ENCODE measurements at places on chromosomes 7 and 10.

- DNase-seq: no peak
Observed at GRCh38 chr7:28835800-28836199, 122.3 kb downstream of the TRIL start.

DNA sequence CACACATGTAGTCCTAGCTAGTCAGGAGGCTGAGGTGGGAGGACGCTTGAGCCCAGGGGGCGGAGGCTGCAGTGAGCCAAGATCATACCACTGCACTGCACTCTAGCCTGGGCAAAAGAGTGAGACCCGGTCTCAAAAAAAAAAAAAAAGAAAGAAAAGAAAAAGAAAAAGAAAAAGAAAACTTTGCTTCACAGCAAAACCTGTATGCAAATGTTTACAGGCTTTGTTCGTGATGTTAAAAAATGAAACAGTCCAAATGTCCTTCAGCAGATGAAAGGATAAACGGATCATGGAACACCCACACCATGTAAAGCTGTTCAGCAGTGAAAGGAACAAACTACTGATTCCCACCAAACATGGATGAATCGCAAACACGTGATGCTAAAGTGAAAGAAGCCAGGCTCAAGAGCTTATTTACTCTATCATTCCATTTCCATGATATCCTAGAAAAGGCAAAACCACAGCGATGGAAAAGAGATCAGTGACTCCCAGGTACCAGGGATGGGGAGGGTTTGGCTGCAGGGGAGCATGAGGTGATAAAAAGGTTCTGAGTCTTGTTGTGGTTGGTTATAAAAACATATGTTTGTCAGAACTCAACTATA lies 15.1 kb downstream of the LRRC20 start:
- no peak for DNase-seq

DNA sequence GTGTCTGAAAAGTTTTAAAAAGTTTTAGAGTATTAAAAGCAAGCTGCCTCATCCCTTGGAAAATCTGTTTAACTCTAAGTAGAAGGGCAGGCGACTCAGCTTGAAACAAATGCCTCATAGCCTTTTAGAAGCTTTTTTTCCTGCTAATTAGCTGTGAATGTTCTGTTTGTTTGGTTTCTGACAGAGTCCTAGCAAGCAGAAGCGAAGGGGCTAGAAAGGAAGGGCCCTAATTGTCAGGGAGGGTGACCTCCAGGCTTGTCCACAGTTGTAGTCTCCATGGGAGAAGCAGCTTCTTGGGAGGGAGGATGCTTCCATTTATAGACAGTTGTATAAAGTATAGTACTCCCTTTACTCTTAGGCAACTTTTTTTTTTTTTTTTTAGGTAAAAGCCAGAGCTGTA lies 90.9 kb downstream of the DNAJC1 start:
- DNase-seq: no peak

DNA sequence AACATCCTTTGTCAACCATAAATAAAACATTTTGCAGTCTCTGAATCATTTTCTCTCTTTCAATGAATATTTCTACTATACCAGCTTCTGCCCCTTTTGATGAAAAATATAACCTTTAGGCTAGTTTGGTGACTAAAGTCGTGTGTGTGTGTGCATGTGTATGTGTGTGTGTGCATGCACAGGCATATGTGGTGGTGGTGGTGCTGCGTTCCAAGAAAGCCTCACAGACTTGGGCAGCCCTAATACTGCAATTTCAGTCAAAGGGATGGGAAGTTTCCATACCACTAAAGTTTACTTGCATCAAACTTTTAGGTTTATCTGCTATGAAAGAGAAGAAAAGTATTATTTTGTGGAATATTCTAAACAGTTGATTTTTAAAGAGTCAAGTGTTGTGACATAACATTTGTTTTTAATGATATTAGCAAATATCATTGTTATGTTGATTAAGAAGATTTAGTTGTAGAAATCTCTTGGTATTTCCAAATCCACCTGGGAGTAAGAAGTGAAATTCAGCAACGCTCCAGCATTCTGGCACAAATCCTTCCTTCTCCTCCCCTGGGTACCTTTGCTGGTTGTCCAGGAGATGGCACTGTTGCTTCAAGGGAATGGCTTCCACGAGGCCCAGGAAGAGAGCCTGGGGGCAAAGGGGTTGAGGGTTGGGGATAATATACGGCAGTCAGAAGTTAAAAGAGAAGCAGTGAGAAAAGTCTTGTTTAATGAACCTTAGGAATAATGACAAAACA lies 41.5 kb downstream of the ASB4 start:
- DNase-seq: no peak

GRCh38 chr7:128122576-128123290 lies 91.5 kb upstream of the LRRC4 start:
- DNase-seq: no peak

DNA sequence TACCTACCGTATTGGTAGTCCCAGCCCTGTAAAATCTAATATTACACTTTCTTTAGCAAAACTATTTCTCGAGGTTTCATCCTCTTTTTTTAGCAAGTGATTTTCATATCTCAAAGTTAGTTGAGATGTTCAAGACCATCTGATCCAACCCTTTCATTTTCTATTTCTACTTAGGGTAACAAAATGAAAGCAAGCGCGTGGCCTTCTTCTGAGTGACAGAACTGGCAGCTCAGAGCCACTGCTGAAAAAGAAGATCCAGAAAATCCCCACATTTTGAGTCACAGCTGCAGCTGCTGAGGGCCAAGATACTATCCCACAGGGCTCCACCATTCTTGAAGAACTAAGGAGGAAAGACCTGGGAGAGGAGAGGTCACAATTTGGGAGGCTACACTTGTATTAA lies 24.8 kb upstream of the ZNF800 start:
- no peak for DNase-seq

- DNase-seq: no peak
Observed at GRCh38 chr10:20686015-20686635, 211.0 kb downstream of the NEBL start.

DNA sequence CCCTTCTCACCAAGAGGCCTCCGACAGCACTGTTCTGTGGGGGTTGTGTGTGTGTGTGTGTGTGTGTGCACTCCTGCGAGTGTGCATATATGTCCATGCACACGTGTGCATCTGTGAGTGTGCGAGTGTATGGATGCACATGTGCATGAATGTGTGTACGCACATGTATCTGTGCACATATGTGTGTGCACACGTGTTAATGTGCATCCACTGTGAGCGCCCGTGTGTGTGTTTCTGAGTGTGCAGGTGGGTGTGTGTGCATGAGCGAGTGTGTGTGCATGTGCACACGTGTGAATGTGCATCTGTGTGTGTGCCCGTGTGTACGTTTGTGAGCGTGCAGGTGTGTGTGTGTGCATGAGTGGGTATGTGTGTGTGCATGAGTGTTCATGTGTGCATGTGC lies 48.5 kb upstream of the FOXL3 start:
- no peak for DNase-seq

DNA sequence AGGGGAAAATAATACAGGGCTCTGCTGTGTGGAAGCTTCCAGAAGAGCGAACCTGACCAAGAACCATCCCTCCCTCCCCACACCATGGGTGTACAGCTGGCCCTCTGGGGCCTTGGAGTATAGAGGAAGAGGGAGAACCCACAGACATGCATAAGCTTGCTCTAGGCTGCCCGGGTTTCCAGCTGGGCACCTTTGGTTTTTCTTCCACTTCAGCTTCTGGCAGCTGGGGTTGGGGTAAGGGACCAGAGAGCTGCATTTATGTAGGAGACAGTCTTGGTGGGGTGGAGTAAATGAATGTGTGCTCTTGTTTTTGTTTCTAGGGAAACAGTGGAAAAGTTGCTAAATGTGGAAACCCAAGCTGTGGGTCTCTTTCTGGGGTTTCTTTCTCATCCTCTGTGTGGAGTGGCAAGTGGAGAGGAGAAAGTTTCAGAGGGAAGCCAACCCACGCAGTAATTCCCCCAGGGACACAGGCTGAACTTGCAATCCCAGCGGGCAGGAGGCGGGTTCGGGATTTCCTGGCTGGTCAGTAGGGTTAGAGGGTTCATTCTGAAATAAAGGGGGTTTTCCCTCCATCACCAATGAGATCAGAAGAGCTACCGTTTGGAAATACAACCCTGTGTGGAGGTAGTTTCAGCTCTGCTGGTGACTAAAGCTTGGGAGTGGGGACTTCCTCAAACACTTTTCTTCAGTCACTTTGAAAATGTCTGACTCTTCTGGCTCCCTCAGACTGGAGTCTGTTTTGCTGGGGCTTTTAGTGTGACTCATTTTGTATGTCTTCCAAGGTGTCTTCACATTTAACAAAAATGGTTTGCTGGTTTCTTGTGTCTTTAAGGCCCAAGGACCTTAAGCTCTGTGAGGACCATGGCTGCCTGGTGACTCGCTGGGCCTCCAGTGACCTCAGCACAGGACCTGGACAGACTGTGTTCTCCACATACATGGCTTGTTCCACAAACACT lies 22.2 kb upstream of the SRGN start:
- DNase-seq: peak; percentile 89

GRCh38 chr7:104843198-104843597 lies 170.8 kb upstream of the KMT2E start:
- no peak for DNase-seq

- no peak for DNase-seq
Observed at GRCh38 chr10:127563718-127564553, 14.8 kb downstream of the NPS start.

GRCh38 chr10:118708571-118708970 lies 46.2 kb downstream of the CACUL1 start:
- no peak for DNase-seq

DNA sequence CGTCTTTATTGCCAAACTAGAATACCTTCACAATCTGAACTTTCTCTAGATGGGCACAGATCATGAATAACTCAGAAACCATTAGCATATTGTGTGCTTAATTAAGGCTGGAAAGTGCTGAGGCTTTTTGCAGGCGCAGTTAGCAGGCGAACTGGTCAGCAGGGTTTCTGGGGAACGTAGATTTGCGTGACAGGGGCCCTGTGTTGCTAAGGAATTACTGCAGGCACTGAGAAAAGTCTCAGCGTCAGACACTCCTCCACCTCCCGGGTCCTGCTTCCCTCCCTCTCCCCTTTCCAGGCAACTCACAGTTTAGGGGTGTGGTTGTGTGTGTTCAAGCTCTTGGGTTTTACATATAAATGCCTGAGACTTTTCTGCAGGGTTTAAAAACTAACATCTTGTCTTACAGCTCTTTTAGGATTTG lies 2.2 kb downstream of the MAP3K8 start:
- no peak for DNase-seq

DNA sequence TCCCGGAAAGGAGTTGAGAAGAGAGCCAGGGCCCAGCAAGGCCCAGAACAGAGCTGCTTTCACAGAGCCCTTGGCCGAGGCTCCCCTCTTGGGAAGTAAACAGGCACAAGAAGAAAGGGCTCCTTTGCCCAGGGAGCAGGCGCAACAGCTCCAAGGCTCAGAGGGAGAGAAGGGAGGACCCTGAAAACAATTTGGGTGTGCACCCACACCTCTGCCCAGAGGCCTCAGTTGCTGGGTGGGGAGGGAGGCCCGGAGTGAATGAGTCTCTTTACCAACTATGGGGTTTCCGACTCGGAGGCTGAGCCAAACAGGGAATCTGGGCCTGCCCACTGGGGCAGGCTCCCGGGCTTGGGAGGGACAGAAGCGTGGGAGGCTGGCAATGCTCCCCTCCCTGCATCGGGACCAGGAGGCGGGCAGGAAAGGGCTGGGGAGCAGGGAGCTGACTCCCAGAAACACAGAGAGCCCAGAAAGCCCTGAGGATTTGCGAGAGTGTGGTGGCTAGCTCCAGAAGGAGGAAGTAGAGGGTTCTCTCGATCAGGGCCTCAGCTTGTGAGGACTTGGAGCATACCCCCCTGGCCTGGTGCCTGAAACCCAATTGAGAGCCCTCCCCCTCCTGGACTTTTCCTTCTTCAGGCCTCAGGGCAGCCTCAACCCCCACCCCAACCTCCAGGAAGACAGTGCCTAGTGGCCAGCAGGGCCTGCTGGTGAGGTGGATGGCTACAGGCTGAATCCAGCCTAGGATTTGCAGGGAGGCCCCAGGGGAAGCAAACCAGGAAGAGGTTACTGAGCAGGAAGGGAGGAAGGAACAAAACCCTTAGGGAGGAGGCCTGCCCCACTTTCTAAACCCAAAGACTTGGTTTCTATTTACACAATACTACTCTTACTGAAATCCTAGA lies 6.2 kb downstream of the C10orf105 start:
- peak; percentile 49 for DNase-seq

DNA sequence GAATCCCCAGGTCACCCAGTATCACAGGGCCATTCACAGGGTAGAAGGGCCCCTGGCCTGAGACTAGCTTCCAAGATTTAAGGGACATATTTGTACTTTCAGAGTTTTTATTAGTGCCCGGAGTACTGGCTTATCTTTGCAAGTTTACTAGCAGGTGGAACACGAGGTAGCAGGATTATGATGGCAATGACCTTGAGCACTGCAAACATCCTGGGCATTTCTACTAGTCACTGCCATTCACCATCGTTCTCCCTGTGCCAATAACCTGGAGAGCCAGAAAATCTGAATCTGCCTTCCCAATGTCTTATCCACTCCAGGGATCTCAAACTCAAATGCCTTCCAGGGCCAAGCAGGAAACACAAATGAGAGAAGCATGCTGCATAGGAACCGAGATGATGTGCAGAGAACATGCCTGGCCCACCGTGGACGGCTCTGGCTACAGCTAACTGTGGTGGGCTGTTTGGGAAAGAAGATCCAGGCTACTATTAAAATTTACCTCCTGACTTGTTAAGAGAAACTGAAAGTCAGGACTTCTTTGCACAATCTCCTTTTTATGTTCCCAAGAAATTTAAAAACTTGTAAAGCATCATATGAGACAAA lies 16.7 kb downstream of the FAM53B start:
- DNase-seq: no peak

GRCh38 chr10:31646519-31646918 lies 282.1 kb downstream of the ARHGAP12 start:
- no peak for DNase-seq

DNA sequence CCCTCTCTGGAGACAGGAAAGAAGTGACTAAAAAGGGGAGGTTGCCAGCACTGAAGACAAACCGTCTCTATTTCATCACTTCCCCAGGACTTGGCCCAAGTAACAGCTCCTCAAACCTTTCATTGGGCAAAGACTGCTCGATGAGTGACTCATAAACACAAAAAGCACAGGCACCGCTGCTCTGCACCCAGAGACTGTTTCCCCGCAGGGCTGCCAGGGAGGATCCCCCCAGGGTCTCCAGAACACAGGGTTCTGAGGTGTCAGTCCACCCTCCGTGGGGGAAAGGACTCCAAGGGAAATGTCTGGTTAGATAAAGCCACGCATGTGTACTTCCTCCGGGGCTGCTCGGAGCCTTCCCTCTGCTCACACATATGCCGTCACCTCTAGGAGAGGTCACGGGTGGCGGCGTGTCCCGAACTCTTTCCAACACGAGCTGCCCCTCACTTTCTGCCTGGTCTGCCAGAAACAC lies 59.9 kb downstream of the INSIG1 start:
- DNase-seq: no peak

DNA sequence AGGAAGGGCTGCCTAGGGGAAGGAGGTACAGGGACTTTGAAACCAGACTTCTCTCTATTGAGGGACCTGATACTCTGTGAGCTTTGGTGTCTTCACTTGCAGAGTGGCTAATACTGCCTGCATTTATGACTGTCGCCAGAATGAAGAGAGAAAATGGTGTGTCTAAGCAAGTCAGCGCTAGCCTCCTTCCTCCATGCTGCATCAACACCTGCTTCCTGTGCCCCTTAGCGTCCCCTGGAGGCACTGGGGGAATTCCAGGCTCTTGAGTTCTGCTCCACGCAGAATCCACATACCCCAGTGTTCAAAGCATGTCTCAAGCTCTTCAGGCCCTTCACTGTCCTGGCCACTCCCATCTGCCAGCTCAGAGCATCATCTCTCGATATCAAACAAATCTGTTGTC lies 140.5 kb downstream of the PKD1L1 start:
- DNase-seq: no peak

- DNase-seq: no peak
Observed at GRCh38 chr10:130074639-130075038, 36.0 kb downstream of the C10orf143 start.
